ENCODE measurements at places on chromosomes 12 and 14.

DNA sequence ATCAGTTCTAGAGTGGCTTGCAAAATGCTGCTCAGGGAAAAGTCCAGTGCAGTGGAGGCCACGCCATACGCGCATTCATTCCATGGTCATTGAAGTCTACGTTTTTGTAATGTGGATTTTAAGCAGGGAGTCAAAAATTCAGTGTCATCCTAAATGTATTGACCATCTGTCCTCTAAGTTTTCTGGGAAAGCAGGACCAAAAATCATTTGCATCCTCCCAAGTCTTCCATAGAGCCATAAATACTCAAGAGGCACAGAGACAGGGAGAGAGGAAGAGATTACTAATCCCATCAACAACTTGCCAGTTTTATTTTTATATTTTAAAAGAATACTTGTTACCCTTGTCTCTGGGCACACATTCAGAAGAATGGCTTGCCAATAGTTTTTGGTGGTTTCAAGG lies 36.9 kb downstream of the RHOJ start:
- no peak for DNase-seq

GRCh38 chr12:63909746-63910145 lies 65.2 kb downstream of the SRGAP1 start:
- no peak for DNase-seq

DNA sequence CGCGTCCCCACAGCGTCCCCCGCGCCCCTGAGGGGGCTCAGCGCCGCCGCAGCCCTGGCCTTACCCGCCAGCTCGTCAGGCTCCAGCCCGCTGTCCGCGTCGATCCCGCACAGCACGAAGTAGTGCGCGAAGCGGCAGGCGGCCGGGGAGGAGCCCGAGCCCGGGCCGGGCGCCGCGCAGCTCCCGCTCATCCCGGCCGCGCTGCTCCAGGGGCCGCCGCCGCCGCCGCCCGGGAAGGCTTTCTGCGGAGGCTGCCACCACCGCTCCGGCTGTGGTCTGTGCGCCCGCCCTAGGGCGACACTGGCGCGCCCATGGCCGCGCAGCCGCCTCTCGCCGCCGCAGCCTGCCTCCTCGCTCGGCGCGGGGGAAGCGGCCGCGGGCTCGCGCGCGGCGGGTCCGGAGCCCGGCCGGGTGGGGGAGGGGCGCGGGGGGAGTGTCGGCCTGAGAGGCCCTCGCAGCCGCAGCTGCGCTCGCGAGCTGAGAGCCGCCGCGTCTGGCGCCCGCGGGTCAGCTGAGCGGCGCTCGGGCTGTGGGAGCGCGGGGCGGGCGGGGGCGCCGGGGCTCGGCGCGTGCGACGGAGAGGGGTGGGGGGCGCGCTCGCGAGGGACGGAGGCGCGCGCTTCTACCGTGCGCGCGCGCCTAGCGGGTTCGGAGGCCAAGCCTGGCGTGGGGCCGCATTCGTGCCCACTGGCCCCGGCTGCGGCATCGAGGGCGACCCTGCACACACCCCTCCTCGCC lies at the start of gene DENND5B:
TSS of gene DENND5B (minus strand) at position 495 of the 738 bp plus-strand sequence. CDS start at position 191, 304 bp downstream.
- DNase-seq, result peak; percentile 25

GRCh38 chr14:99809360-99809759 lies 16.1 kb downstream of the EML1 start:
- DNase-seq, result no peak

Measured in activated CD4-positive, alpha-beta T cell treated with anti-CD3 and anti-CD28 coated beads, Interleukin-2, Interleukin-6, amounts not matched to agents 100 ng/mL and 50 ng/mL, durations not matched to agents 16 hours and 8 hours (primary cell).